ENCODE measurements at places on chromosomes 11 and 22. TPM values are rescaled to one million over a fixed set of nuclear protein-coding genes. Genes with fewer than 3 reads are reported as not detected.

- no peak for DNase-seq
Observed at GRCh38 chr11:35496416-35496815, 29.0 kb downstream of the PAMR1 start.

ANGPTL5 gene
- polyA plus RNA-seq, result not detected

DNA sequence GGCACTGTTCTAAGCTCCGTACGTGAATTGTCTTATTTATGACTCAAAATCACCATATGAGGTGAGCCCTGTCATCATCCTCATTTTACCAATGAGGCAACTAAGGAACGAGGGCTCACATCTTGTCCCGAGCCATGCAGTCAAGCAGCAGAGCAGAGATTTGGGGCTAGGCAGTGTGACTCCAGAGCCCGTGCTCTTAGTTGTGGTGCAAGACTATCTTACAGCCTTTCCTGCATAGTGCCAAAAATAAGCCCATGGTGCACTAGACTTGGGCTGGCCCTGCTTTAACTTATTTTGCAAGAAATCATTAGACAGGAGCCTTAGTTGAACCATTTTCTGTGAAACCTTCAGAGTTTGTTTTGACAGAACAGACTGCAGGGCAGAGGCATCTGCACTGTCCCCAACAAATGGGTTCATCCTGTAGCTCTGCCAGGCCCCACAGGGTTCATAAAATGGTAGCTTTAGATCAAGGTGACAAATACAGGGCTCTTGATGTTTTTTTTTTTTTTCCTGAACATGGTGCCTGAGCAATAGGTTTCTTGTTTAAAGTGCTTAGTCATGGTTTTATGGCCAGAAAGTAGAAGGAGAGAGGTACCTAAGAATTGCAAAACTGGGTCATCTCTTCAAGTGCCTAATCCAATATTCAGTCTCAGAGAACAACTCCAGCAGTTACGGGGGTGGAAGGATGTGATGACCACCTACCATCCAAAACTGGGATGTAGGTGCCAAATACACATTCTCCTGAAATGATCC is 56.6 kb downstream of the BMAL1 start:
- no peak for DNase-seq

GRCh38 chr11:72378704-72379383 is 55.5 kb downstream of the CLPB start:
- DNase-seq, result no peak

GRCh38 chr11:64642418-64642735 is 51.4 kb downstream of the SLC22A12 start:
- no peak for DNase-seq

GRCh38 chr22:49718396-49718795 is 109.3 kb downstream of the BRD1 start:
- no peak for DNase-seq

DNA sequence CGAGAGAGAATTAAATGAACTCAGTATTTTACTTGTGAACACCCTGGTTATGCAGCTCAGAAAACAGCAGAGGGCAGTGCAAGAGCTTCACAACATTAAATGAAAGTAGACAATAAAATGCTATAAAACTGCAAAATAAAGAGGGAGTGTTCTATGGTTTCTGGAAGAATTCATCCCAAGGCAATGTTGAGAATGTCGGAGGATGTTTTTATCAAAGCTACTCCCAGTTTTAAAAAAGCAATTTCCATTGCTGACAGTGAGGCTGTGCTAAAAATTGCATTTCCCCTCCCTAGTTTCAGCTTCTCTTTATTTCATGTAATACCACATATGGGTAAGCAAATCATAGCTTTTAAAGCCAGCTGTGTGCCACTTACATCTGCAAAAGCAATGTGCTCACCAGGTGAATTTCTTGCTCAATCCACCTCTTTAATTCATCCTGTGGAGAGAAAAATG is 296.8 kb downstream of the RAB38 start:
- peak; percentile 2 for DNase-seq

GRCh38 chr11:116170526-116171120 is 602.2 kb downstream of the BUD13 start:
- peak; percentile 5 for DNase-seq

GRCh38 chr11:58060535-58060934 is 29.8 kb downstream of the OR6Q1 start:
- no peak for DNase-seq

- peak; percentile 10 for DNase-seq
Observed at GRCh38 chr11:130522284-130522961, 74.0 kb downstream of the ADAMTS15 start.
